ENCODE measurements at places on chromosomes 2 and 18.

- DNase-seq = no peak
Measured at GRCh38 chr18:52377094-52377493, 37.1 kb downstream of the DCC start.

GRCh38 chr2:95289253-95289652, 7.9 kb upstream of the KCNIP3 start:
- DNase-seq = no peak

- DNase-seq = peak; percentile 18
Measured at GRCh38 chr2:198874472-198874858, 583.3 kb downstream of the SATB2 start.

DNA sequence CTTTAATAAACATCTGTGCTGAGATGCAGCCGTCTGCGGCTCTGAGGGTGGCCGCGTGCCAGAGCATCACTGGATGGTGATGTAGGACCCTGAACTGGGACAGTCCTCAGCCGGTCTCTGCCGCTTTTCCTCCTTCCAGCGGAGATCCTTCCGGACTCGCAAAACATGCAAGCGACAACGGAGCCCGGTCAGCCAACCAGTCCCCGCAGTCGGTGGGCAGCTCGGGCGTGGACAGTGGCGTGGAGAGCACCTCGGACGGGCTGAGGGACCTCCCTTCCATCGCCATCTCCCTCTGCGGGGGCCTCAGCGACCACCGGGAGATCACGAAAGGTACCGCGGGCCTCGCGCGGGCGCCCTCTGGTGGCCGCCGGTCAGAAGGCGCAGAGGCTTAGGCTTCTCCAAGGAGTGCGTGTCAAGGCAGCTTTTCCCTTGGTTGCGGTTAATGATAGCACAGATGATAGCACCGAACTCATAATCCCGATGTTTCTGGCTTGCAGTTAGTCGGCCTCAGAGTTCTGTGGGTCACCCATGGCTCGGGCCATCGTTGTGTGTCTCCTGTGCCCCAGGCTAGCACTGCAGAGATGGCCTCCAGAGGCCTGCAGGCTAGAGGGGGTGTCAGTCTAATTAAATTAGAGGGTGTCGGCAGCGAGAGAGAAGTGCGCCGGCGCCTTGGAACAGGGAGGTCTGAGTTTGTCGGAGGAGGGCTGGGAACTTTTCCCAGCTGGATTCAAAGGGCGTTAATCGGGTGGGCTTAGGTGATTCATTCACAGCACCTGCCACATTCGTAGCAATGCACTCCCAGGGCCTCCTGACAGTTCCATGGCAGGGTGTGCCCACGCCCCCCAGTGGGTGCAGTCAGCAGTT, 38.5 kb downstream of the LPIN1 start:
- DNase-seq = peak; percentile 82

GRCh38 chr2:172195836-172196376, 93.2 kb upstream of the DLX2 start:
- no peak for DNase-seq

- DNase-seq = no peak
Measured at GRCh38 chr2:120018549-120018948, 5.7 kb downstream of the EPB41L5 start.

- DNase-seq = peak; percentile 78
Measured at GRCh38 chr2:117958186-117958585, 55.7 kb downstream of the CCDC93 start.

- no peak for DNase-seq
Measured at GRCh38 chr2:12288048-12288447, 428.7 kb upstream of the TRIB2 start.

- no peak for DNase-seq
Measured at GRCh38 chr2:51483720-51484119, 451.8 kb upstream of the NRXN1 start.

DNA sequence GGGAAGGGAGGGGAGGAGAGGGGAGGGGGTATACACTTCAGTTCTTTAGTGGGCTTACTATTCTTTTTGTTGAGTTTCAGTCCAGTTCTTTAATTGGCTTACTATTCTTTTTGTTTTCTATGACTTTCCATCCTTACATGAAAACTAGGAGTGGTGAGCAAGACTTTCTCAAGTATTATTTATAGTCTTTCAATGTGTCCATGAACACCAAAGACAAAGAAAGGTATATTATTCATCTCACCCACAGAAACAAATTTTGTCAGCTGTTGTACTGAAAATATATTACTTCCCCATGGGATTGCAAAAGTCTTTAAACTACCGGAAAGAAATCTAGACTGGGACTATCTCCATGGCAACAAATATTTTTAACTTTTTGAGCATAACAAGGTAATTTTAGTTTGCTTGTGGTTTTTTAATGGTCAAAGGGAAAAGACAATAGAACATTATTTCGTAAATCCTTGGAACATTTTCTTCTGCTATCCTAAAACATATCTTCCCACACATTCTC, 17.6 kb downstream of the ADAM17 start:
- peak; percentile 89 for DNase-seq

Measured in GM23248 (cell line).